ENCODE measurements at places on chromosomes 6 and 20.

GRCh38 chr20:54266844-54267243 is 59.0 kb downstream of the PFDN4 start:
- DNase-seq, result no peak

DNA sequence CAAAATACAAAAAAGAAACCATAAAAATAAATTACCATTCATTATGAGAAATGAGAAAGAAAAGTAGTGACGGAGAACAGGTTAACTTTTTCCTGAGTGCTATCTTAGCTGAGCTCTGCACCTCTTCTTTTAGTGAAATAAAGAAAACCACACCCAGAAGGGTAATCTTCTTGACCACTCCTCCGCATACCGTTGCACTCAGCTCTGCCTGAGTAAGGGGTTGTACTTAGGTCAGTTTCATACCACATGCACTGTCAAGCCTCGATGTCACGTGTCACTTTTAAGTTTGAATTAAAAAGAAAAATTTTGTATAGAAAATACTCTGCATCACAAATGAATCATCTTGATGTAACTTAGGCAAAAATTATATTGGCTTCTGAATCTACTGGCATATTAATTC is 2.8 kb downstream of the EZR start:
- DNase-seq, result no peak

GRCh38 chr6:133099573-133099972 is 141.6 kb upstream of the EYA4 start:
- no peak for DNase-seq

DNA sequence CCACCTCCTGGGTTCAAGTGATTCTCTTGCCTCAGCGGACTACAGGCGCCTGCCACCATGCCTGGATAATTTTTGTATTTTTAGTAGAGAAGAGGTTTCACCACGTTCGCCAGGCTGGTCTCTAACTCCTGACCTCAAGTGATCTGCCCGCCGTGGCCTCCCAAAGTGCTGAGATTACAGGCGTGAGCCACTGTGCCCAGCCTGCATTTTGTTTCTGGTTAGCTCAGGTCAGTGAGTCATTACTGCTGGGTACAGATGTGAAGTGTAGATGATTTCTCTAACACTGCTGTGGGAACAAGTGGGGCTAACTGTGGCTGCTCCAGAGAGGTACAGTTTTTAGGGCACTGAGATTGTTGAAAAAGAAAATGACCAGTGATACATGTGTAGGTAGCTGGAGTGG is 188.6 kb downstream of the PRL start:
- no peak for DNase-seq

GRCh38 chr6:142913036-142913510 is 31.9 kb downstream of the HIVEP2 start:
- no peak for DNase-seq

DNA sequence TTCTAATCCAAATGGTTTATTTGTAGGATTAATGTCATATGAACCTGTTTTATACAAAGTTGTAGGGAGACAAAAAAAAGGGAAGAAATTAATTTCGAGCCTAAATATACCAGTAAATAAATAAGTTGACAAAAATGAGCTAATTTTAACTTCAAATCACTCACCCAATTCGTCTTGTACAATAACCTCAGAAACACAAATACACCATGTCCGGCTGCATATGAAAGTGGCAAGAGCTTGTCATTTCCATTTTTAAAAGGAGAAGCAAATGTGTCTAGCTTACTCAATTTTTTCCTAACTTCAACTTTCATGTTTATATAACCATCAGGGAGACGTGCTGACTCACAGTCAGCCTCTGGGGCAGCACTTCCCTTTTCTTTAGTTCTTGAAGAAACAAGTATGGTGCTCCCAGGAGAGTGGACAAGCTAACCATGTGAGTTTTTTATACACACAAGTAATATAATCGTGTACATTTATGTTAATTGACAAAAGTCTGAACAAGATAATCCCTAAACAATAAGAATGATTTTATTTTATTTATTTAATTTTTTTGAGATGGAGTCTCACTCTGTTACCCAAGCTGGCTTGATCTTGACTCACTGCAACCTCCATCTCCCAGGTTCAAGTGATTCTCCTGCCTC is 55.5 kb upstream of the SGK1 start:
- no peak for DNase-seq

GRCh38 chr6:161261325-161261724 is 12.5 kb downstream of the AGPAT4 start:
- no peak for DNase-seq

- DNase-seq, result no peak
These were observed 43.9 kb downstream of the CDH4 start for GRCh38 chr20:61295682-61296628.

- DNase-seq, result no peak
These were observed 25.3 kb downstream of the AAR2 start for GRCh38 chr20:36261389-36262105.

GRCh38 chr20:57389695-57390603 is 1.2 kb upstream of the RBM38 start:
- DNase-seq, result no peak

DNA sequence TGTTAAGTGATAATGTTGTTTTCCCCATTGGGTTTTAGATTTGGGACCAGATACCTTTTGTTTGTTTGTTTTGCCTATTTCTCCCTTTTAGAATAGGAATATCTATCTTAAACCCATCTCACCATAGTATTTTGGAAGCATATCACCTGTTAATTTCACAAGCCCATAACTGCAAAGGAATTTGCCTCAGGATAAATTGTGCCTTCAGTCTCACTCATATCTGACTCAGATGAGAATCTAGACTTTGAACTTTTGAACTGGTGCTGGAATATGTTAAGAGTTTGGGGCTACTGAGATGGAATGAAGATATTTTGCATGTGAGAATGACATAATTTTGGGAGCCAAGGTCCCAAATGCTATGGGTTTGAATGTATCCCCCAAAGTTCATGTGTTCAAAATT is 607.4 kb downstream of the HACE1 start:
- DNase-seq, result no peak

- DNase-seq, result no peak
These were observed 471.7 kb downstream of the CDKAL1 start for GRCh38 chr6:21005816-21006570.

DNA sequence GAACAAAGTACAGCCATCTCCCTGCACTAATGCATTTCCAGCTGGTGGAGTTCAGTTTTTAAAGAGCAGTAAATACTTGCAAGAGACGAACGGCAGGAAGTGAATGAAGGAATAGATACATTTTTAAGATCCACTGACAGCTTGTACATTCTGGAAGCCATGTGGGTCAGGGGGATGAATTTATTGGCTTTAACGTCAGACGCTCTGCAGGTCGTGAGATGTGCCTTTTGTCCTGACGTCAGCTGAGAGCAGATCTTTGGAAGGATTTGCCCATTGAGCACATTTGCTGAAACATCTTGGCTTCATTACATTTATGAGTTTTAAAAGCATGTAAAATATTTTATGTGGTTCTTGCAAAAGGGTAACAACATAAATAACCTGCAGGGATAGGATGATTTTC is 29.5 kb upstream of the SALL4 start:
- no peak for DNase-seq

GRCh38 chr6:147949981-147950622 is 392.5 kb upstream of the SASH1 start:
- DNase-seq, result no peak

DNA sequence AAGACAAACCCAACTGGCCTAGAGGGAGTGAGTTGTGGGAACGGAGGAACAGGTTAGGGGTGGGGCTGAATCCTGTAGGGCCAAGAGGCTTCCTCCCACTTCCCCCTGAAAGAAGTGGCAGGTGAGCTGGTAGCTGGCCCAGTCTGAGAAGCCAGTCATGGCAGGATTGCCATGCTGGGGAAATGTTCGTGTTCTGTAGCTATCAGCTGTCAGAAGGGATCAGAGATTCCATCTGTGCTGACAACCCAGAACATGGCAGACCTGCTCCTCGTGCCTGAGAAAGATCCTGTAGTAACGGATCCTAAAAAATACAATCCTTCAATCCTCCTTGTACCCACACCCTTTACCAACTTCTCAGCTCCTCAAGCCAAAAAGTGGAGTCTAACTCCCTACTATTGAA is 43.0 kb downstream of the BANF2 start:
- no peak for DNase-seq

DNA sequence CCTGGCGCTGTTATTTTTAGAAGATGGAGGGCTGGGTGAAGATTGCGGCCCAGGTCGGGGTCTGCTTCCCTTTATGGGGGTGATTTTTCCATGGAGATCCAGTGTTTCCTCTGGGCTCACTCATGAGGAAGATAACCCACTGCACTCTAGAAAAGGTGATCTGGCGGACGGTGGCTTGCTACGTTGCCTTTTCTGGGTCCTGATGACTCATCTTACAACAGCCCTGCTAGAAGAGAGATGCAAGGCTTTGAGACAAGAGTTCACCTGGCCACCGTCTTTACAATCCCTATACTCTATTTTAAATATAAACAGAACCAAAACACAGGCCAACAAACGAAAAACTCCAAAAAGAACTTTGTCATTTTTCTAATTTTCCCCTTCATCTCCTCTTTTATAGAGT is 182.1 kb upstream of the EXOC2 start:
- DNase-seq, result no peak

DNA sequence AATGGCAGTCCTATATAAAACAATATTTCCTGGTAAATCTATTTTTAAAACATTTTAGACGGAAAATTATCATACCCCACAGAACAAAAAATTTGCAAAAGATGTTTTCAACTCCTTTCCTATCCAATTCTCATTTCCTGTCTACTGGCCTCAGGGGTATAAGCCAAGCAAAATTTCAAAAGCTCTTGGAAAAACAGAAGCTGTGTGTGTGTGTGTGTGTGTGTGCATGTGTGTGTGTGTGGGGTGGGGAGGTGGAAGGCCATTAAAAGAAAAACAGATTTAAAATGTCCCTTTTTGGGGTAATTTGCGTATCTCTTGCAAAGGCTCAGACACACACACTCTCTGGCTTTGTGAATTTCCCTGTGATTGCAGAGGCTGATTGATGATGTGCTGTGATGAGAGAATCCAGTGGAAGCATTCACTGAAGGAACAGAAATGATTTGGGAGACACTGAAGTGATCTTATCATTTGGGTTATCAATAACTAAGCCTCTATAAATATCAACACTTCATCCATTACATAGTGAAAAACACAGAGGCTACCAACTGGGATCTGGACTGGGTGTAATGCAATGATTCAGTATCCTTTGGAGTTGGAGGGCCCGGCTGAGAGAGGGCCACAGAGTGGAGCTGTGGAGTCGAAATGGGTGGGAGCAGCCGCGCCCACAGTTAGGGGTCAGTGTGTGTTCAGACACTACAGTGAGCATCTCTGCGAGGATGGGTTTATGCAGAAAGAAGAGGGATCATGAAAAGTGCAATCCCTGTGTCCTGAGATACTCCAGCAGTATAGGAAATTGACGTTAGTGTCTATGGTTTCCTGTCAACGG is 106.8 kb upstream of the PREP start:
- DNase-seq, result no peak

DNA sequence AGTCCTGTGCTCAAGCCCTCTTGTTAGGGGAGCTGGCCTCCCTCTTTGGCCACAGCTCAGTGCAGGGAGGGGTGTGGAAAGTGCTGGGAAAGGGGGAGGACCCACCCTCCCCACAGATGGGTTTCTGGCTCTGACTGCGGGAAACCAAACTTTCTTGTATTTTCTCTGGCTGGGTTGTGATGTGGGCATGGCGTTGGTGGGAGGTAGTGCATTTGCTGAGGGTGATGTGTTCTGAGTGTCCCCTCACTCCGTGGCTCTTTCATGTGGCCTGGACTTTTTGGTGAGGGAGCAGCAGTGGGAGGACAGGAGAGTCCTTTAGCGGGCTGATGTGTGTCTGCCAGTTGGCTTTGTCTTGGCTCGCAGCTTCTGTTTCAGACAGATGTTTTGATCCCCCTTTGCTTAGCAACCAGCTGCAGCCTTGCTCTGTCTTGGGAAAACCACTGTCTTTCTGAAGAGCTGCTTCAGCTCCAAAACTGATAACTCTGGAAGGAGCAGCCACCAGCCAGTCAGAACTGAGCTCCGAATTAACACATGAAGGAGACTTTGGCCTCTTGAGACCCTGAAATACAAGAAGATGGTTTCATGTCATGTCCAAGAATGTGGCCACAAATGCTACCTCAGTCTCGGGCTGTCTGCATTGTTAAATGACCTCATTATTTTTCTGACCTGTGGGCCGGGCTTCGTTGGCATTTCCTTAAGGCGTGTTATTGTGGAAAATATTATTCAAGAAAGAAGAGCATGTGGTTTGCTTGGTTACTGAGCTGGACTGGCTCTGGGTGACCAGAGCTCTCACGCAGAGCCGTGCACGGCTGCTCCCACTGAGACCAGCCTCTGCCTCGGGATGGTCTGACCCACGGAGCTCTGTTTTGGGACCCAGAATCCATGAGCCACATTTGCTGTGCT is 21.5 kb downstream of the SYNJ2 start:
- DNase-seq, result no peak

GRCh38 chr6:33979750-33980149 is 166.1 kb downstream of the GRM4 start:
- no peak for DNase-seq

- no peak for DNase-seq
These were observed 126.8 kb downstream of the AKAP7 start for GRCh38 chr6:131262060-131262459.

DNA sequence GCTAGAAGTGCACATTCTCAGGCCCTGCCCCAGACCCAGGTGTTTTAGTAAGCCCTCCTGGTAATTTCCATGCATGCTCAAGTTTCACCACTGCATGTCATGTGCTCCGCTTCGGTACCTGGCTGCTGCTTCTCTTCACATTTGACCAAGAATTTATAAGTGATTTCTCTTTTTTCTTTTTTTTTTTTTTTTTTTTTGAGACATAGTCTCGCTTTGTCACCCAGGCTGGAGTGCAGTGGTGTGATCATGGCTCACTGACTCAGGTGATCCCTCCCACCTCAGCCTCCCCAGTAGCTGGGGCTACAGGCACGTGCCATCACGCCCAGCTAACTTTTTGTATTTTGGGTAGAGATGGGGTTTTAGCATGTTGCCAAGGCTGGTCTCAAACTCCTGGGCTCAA is 16.0 kb downstream of the TM9SF4 start:
- DNase-seq, result no peak

GRCh38 chr20:58128635-58129625 is 99.5 kb downstream of the ANKRD60 start:
- DNase-seq, result no peak

GRCh38 chr6:14467591-14467990 is 350.0 kb downstream of the CD83 start:
- DNase-seq, result no peak

DNA sequence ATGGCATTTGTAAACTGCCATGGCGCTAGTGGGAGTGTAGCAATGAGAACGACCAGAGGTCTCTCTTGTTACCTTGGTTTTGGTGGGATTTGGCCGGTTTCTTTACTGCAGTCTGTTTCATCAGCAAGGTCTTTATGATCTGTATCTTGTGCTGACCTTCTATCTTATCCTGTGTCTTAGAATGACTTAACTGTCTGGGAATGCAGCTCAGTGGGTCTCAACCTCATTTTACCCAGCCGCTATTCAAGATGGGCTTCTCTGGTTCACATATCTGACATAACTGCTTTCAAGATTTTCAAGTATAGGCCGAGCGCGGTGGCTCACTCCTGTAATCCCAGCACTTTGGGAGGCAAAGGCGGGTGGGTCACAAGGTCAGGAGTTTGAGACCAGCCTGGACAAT is 1.9 kb upstream of the SFT2D1 start:
- DNase-seq, result no peak

All from stimulated activated CD8-positive, alpha-beta memory T cell treated with anti-CD3 and anti-CD28 coated beads, Interleukin-2, amount 100 ng/mL, for 1 hour (primary cell).